ENCODE measurements at places on chromosomes 11 and 22.

DNA sequence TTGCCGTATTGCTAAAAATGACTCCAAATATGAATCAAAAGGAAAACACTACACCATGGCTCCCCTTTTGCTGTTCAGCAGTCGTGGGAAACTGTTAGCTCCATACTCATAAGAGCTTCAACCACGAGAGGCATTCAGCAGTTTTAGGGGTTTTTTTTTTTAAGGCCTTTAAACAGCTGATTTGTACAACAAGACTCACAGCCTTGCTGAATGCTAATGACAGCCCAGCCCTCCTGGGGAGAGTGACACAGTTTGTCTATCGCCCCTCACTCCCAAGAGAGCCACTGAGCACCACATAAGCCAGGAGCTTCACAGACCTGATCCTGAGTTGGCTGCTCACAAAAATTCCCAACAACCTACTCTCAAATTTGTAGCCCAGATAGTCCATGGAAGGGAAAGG lies 32.4 kb downstream of the GALNT18 start:
- DNase-seq: no peak

- no peak for DNase-seq
Observed at GRCh38 chr11:118206391-118207031, 18.3 kb downstream of the JAML start.

DNA sequence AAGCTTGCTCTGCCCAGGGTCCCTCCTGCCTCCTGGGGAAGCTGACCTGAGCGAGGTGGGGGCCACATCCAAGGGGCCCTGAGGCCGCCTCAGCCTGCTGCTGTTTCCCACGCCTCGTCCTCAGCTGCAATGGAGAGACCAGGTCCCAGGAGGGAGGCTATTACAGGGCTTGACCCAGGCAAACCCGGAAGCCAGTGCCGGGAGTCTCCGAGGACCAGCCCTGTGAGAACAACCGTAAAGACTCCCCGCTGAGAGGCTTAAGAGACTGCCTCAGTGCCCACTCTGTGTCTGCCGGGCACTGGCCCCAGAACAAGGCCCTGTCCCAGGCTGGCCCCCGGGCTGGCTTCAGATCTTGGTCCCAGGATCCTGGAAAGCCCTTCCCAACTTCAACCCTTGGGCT lies 124.3 kb upstream of the FGF3 start:
- no peak for DNase-seq

DNA sequence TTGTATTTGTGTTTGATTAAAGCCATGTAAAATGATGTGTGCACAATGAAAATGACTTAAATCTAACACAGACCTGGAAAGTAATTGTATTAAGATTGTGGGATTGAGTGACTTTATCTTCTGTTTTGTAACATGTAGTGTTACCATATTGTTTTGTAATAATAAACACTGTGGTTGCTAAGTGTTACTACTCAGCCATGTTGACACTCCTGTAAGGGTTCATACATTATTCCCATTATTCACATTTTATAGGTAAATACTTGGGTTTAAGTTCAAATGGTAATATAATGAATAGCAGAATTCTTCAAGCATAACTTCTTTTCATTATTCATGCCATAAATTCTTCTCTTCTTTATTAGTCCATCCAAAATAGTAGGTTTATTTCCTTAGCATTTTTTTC lies 69.0 kb downstream of the ZC3H12C start:
- no peak for DNase-seq

DNA sequence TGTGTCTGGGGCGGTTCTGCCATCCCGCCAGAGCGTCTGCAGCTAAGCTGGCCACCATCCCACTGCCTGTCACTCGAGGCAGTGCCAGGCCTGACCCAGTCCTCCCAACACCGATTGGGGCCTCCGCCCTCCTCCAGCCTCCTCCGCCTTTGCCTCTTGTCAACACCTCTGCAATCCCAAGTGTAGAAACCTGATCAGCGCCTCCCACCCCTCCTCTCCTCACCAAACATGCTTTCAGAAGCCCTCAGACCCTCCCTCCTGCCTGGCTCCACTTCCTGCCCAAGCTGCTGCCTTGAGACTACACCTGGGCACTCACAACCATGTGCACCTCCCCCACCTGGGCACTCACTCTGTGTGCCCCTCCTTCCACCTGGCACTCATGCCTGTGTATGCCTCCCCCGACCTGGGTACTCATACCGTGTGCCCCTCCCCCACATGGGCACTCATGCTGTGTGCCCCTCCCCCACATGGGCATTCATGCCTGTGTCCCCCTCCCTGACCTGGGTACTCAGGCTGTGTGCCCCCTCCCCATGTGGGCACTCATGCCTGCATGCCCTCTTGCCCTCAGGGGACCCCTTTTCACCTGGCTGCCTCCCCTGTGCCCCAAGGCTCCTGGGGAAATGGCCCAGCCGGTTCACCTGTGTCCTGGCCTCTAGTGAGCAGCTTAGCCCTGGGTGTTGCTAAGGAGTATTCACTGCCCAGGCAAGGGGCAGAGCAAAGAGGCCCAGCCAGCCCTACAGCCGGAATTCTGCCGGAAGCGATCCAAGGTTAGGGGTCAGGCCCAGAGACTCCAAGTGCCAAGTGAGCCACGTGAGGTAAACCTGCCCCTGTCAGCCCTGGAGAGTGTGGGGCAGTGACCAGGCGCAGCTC lies 5.5 kb upstream of the IFITM10 start:
- DNase-seq: no peak

DNA sequence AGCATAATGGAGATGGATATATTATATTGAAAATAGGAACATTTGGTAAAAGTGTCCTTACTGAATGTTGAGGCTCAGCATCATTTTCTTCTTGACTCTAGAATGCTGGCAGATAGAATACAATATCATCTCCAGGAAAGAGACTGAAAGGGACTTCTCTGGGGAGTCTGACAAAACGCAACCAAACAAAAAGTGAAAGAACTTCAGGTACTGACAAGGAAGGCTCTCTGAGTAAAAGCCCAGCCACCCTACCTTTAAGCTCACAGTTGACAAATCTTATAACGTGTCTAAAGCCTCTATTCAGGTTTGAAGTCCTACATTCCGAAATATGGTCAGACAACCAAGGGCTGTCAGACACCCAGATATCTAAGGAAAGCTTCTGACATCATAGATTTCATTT lies 590.8 kb downstream of the SOX6 start:
- no peak for DNase-seq

- no peak for DNase-seq
Observed at GRCh38 chr11:59729834-59730233, 16.2 kb upstream of the OR10V1 start.

DNA sequence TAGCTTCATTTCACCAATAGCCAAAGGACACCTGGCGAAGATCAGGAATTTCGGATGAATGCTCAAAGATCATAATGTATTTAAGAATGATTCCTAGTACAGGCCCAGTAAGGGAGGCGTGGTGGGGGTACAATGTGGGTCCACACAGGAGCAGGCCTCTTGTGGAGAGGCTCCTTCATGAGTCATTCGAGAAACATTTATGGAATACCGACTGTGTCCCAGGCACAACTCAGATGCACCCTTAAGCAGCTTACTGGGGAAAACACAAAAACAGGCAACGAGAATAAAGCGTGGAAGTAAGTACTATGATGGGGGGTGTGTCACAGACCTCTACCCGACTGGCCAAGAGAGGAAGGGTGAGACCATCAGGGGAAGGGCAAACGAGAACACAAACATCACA lies 44.5 kb downstream of the SMCO4 start:
- DNase-seq: no peak

- DNase-seq: no peak
Observed at GRCh38 chr11:32602657-32603415, 19.2 kb downstream of the EIF3M start.

GRCh38 chr11:112128483-112129121 lies 35.3 kb downstream of the IL18 start:
- no peak for DNase-seq

DNA sequence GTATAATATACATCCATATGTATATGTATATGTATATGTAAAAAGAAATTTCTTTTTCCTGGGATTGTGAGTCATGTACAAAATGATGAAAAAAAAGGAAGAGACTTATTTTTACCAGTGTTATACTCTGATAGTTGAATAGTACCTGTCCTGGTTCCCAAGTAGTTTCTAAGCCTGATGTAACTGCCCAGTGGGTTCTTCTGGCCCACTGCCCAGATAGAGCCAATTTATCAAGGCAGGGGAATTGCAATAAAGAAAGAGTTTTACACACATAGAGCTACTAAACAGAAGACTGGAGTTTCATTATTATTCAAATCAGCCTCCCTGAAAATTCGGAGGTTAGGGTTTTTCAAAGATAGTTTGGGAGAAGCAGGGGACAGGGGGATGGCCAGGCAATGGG lies 29.1 kb upstream of the NARS2 start:
- DNase-seq: no peak

DNA sequence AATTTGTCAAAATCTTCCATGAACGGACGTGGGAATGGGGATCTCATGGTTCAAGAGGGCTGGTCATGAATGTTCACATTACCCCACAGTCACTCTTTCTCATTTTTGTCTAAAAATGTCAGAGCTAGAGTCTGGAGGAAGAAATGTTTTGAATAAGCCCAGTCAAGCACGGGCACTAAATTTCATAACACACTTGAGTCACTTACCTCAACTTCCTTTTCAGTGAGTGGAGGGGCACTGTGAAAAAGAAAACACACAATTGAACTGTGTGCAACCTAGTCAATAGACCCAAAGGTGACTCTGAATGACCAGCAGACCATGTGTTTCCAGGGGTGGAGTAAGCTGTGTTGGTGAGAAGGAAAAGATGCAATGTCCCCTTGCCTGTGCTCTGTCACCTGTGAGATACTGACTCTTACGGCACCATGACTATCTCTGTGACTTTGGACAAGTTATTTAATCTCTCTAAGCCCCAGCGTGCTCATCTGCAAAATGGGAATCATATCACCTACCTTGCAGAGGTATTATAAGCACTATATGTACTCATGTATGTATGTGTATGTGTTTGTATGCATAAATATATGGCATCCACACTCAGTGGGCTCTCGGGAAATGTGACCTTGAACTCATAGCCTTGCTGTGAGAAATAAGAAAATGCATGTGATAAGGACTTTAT lies 38.2 kb upstream of the LYVE1 start:
- DNase-seq: no peak
